Fibroblast of skin of back (primary cell): ENCODE measurements at places on chromosomes 12 and 14.

DNA sequence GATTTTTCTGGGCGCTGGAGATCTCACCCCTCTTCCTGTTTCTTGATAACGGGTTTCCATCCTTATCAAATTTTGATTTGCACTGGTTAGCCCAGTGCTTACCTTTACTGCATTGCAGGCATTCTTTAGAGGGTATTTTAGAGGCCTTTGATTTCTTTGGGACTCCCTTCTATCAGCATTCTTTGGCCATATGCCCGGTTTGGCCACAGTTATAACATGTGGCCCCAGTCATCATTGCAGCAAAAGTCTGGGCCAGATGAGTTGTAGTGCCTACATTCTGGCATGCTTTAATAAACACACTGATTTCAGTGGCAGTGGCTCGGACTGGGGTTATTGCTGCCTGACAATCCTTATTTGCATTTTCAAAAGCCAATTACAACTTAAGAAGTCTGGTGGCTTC is 82.3 kb downstream of the KCNMB4 start:
- no peak for DNase-seq

- DNase-seq: peak; percentile 87
These were observed 337.1 kb downstream of the PCNX1 start for GRCh38 chr14:71244341-71244740.

GRCh38 chr12:131499160-131499863 is 211.6 kb upstream of the SFSWAP start:
- DNase-seq: no peak

GRCh38 chr12:22163594-22163993 is 117.6 kb downstream of the CMAS start:
- no peak for DNase-seq

DNA sequence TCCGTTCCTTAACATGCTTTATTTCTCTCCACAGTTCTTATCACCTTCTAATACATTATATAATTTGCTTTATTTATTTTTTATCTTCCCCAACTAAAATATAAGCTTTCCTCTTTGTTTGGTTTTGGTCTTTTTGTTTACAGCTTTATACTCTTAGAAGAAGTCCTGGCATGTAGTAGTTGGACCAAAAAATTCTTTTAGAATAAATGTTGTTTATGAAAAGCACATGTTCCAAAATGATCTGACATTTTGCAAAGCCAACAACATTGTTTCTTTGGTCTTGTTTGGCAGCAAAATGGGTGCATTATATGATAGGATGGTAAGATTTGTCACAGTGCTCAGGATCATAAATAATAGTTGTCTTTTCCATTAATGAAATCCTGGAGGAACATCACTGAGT is 312.5 kb downstream of the LRIG3 start:
- DNase-seq: no peak

GRCh38 chr12:113248842-113249435 is 27.7 kb downstream of the TPCN1 start:
- no peak for DNase-seq

DNA sequence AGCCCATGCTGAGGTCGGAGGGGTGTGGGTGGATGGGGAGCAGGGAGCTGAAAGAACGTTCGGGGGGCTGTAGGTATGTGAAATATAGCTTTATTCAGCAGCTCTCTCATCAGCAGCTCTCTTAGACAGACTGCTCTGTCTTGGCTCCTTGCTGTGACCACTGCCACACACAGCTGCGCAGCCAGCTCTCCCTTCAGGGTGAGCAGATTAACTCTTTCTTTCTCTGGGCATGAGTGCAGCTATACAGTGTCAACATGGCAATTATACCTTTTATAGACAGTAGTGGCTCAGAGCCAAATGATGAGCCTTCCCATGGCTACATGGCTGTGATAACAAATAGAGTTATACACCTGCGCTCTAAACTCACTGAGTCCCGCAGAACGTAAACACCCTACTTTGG is 137.7 kb upstream of the NEDD1 start:
- DNase-seq: no peak

DNA sequence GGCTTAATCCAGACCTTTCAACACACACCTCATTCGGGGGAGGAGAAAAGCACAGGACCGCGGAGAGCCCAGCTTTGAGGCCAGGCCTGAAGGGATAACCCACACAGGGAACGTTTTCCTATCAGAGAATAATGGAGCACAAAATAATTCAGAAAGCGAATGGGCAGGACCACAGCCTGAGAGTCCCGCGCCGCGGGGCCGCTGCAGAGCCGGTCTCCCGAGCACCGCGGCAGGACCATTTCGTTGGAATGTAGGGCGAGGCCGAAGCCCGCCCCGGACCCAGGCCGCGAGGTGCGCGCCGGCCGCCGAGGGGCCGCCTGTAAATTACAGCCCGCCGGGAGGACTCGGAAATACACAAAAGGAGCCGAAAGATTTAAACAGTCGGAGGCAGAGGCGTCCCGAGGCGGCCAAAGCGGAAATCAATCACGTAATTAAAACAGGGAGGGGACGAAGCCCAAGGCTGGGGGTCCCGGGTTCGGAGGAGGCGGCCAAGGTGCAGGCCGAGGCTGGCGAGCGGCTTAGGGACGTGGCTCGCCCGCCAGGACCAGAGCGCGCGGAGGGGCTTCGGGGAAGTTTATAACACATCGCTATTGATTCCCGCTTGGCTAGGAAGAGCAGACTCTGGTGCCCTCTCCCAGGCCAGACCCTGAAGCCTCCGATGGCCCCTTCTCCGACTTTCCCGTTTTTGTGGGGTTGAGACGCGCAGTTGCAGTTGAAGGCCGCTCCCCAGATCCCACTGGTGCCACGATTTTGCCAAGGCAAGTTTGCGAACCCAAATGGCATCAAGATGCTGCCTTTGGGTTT is 6.3 kb upstream of the HOXC4 start:
- no peak for DNase-seq

GRCh38 chr14:55356913-55357312 is 54.7 kb downstream of the ATG14 start:
- no peak for DNase-seq

DNA sequence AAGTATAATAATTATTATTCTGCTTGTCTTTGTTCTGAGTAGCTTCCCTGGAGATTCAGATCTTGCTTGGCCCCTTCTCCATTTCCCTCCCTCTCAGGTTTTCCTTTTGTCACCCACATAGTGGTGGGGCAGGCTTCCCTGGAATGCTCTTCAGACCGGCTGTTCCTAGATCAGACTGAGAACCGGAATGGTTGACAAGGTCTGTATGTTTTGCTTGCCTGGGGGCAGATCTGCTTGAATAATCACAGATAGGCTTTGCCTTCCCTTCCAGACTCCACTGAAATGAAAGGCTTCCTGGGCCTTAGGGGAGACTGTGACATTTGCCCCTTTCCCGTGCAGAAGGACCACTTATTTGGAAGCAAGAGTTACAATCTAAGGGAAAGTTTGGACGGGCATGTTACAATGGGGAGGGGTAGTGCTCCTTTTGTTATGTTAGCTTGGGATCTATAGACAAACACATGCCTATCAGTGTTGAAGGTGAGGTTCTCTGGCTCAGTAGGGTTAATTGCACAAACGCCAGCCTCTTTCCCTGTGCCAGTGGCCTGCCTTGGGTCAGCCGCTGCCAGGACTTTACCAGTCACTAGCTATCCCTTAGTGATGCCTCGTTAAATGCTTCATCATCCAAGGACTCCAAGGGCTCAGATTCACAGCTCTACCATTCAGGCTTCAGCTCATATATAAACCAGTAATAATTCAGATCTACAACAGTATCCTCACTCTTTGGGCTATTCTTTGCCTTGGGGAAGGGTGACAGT is 178.6 kb downstream of the SNAPC1 start:
- peak; percentile 40 for DNase-seq

GRCh38 chr12:1318327-1319031 is 275.9 kb downstream of the FBXL14 start:
- peak; percentile 32 for DNase-seq

DNA sequence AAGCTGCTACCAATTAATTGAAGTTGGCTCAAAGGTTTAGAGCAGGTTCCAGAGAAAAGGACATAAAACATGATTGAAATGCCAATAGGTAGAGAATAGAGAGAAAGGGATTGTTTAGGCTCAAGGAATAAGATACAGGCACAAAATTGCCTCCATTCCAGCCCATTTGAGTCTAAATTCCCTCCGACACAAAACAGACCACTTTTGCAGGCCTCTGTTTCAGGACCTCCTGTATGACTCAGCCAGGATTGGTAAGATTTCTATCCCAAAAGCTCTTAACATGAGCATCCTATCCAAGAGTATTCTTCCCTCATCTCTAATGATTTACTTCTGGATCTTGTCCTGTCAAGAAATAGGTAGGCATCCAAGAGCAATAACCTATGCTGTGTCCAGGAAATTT is 123.5 kb downstream of the STAB2 start:
- no peak for DNase-seq

DNA sequence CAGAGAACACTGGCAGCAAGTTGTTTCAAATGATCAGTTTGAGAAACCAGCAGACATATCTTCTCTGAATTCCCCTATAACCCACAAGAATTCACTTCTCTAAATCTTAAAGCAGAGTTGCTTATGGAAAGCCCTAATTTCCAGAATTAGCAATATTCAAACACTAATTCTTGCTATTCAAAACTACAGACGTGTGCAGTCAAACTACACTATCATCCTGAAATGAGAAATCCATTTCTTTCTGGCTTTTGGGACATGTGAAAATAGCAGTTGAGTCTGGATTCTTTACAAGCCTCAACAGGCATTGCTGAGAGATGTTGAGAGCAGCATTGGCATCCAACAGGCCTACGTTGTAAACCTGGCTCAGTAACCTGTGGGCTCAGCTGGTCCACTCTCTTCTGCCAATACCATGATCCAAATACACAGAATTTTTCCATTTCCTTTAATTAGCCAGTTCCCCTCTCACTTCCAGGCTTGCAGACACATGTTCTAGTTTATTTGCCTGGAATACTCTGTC is 74.6 kb upstream of the TMTC1 start:
- no peak for DNase-seq

DNA sequence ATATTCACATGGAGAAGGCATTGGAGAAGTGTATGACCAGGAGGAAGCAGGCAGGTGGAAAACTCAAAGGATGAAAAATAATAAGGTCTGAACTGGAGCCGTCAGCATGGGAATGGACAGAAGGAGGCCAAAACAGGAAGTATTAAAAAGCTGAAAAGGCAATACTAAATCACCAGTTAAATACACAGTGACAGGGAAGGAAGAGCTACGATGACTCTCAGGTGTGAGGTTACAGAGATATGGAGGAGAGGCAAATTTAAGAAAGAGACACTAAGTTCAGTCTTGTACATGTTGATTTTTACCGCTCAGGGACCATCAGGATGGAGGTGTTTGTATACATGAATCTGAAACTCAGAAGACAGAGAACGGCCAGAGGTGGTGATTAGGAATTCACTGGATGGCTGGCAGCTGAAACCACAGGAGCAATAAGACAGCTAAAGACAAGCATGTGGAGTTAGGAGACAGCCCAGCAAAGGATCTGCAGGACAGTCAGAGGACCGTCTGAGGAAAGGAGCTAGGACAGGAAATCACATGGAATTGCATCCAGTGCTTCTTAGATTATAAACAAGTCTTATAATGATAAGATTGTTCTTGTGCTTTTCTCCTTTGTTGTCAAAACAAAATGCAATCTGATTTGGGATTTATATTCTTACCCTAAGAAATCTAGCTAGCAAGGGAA is 33.9 kb upstream of the CDKN3 start:
- no peak for DNase-seq
